ENCODE measurements at places on chromosomes 16 and 17.

- no peak for DNase-seq
Measured at GRCh38 chr17:48175692-48176470, 68.3 kb downstream of the SNX11 start.

- DNase-seq: peak; percentile 88
Measured at GRCh38 chr17:8192070-8192815, 2.3 kb upstream of the BORCS6 start.

- no peak for DNase-seq
Measured at GRCh38 chr16:49127103-49127502, 154.5 kb downstream of the CBLN1 start.

GRCh38 chr16:14111713-14112538, 40.8 kb downstream of the MRTFB start:
- DNase-seq: no peak

GRCh38 chr17:19348081-19348650, 14.4 kb downstream of the B9D1 start:
- no peak for DNase-seq

DNA sequence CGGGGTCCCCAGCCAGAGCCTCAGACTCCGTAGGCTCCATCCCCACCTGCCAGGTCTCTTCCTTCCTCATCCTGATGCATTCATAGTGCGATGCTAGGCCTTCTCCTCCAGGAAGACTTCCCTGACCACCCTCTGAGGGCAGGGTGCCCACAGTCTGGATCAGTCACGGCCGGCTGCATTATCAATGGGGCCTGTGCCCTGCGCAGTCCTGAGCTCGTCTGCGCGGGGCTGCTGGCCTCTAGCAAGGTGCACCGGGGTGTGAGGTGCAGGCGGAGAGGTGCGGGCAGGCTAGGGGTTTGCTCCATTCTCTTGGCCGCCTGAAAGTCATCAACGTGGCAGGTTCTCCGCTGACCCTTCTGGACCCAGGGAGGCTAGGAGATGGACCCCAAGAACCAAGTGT, 56.9 kb upstream of the ACSF3 start:
- no peak for DNase-seq

DNA sequence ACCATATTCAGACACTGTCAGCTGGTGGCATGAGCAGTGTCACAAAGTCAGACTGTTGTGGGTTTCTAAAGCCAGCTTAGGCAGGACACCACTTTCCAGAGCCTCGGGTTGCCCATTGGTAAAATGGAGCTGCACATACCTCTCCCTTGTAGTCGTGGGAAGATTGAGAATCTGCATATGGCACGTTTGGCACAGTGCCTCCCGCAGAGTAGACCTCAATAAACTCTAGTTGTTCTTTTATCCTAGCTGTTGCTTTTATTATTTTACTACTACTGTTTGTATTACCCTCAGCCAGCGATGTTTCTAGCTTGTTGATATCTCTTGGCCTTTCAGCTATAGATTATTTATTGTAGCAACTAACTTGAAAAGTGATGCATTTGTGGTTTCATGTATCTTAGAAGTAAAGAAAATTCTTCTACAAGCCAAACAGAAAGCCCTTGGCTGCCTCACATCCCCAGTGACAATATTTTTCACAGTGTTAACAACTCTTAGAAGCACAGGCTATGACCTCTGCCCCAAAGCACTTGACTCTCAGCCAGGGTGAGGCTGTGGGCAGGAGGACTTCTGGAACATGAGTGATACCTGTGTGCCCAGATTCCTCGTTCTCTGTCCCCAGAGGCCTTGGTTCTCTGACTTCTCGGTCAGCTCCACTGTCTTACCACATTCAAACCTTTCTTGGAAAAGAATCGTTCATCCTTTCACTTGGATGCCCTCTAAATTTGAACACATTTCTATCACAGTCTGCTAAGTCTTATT, 351.6 kb downstream of the SNX29 start:
- DNase-seq: no peak

- no peak for DNase-seq
Measured at GRCh38 chr17:43637563-43638323, 24.0 kb downstream of the MEOX1 start.

DNA sequence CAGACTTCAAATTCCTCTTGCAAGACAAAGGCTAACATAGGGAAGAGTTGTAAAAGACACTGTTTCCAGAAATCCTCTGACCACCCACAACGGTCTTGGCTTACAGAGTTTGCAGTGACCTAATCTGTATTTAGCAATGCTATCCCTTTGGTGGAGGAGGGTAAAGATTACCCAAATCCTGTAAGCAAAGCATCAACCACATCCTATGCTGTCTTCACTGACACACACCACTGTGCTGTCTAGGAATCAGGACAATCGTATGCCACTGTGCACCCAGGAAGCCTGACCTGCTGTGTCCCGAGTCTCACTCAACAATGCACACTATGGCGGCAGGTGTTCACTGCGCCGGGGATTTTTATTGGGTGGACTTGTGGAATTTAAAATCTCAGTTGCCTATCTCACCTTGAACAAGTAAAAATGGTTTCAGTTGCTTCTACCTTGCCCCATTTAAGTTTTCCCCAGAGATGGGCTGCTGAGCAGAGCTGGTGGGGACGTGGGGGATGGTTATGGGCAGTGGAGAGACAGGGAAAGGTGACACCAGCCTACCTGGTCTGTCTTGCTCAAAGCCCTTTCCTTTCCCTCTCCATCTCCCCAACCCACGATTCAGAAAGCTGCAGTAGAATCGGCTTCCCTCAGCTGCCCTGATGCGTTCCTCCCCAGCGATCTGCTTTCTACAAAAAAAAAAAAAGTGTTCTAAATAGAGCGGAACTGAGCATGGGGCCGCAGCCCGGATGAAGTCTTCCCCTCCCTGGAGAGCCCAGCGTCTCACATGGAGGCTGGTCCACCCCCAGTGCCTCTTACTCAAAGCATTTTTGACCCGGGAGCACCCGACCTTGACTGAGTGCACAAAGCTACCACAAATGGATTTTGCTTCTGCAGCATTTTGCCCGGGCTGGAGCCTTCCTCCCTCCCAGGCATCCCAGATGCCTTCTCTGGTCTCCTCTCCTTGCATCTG, 271.5 kb downstream of the SOX9 start:
- no peak for DNase-seq

GRCh38 chr17:9202532-9202931, 181.2 kb downstream of the NTN1 start:
- DNase-seq: no peak

DNA sequence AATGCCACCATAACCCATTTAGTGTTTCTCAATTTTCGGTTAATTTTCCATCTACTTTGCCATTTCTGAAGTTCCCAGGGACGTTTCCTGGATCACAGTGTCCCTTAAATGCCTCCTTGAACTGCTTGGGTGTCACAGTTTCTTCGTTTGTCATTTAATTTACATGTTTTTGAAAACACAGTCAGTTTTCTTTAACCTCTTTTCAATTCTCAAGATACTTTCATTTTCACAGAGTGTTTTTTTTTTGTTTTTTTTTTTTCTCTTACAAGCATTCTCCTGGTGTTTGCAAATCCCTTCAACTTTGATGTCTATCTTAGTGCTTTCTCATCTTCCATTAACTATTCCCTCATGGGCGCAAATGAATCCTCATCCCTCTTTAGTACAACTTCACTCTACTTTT, 283.7 kb downstream of the GRIN2A start:
- DNase-seq: no peak

DNA sequence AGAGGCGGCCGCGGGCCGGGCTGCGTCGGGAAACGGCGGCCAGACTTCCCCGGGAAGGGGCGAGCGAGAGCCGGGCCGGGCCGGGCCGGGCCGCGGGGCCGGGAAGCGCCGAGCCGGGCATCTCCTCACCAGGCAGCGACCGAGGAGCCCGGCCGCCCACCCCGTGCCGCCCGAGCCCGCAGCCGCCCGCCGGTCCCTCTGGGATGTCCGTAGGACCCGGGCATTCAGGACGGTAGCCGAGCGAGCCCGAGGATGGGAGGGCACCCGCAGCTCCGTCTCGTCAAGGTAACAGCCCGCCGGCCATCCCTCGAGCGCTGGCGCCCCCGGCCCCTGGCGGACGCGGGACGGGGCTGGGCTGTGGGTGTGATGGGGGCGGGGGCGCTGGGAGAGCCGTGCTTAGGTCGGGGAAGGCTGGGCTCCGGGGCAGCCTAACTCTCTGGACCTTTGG, at the start of gene CRHR1:
TSS of gene CRHR1 (plus strand) at position 28 of the 448 bp plus-strand sequence. CDS start at position 253, 225 bp downstream.
- DNase-seq: no peak

DNA sequence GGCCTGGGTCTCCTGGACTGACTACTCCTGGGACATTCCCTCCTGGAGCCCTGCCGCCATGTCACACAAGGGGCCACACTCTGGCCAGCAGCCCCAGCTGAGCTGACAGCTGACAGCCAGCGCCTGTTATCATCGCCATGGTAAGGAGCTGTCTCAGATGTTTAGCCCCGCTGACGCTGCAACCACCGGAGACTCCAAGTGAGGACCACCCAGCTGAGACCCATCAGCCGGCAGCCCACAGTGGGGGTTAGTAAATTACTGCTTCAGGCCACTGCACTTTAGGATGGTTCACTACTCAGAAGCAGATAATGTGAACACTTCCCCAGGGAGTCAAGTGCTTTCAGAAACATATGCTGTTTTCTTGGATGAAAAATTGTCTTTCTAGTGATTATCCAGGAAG, 14.6 kb upstream of the SPHK1 start:
- DNase-seq: no peak
